ENCODE measurements at places on chromosomes 13 and 19.

DNA sequence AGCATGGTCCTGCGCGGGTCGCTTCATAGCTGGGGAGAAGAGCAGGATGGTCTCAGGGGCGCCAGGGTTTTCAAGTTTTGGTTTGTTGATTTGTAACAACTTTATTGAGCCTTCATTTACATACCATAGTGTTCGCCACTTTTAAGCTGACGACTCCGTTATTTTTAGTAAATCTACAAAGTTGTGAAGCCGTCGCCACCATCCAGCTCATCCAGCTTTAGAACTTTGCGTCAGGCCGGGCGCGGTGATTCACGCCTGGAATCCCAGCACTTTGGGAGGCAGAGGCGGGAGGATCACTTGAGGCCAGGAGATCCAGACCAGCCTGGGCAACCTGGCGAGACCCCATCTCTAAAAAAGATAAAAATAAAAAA, 404 bp downstream of the C19orf44 start:
- no peak for DNase-seq

GRCh38 chr13:41505209-41505835, 48.0 kb downstream of the RGCC start:
- no peak for DNase-seq

DNA sequence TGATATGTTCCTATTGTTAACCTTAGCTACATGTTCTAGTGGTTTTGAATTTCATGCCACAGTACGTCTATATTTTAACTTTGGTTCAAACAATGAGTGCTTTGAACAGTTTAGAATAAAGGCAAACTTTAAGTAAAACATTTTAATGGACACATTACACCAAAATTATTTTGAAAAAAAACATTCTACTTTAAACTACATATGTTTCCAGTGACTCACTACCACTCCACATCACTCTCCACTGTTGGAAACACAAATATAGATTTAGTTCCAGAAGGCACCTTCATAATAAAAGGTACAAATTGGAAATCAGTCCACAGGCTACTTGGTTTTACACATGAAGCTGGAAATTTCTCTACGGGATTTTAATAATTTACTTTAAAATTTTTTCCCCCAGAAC, 373.5 kb downstream of the MYO16 start:
- DNase-seq, result no peak

DNA sequence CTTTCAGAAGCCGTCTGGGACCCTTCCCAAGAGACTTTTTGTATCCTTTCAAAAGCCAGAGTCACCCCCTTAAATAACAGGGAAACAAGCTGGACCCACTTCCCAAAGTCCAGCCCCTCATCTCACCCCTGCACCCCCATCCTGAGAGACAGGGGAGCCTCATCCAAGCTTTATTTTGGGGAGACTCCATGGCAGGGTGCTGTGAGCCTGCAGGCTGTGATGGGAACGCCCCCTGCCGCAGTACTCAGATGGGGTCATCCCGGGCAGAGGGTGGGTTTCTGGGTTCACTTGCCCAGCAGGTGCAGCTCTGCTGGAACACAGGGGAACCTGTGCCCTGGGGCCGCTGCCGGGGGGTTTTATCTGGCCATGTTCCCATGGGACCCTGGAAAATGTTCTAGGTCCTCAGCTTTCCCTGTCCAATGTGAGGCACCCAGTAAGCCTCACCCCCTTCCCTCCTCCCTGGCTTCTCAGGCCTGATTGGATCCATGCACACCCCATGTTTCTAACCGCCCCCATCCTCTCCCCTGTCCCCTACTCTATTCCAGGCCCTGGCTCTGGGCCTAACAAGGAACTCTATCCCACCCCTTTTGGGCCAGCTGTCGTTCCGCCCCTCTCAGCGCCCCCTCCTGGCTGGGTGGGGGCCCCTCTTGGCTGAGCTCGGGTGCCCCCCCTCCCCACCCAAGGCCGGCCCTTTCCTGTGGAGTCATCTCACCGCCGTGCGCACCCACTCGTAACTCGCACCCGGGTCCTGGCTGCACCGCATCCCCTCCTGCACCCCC, 1.0 kb downstream of the HIF3A start:
- no peak for DNase-seq

- no peak for DNase-seq
Observed at GRCh38 chr19:52660981-52661380, 22.8 kb upstream of the ZNF83 start.

GRCh38 chr19:18057557-18057956, 29.2 kb downstream of the IL12RB1 start:
- DNase-seq, result no peak

DNA sequence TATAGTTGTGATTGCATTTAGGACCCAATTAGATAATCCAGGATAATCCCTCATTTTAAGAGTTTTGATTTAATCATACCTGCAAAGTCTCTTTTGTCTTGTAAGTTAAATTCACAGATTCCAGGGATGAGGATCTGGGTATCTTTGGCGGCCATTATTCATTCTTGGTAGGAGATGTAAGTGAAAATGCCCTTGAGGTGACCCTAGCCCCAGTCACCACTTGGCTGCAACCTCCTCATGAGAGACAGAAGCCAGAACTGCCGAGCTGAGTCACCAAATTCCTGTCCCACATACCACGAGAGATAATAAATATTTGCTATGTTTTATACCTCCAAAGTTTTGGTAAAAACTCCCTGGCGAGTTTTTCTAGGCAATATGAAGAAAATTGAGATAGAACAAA, 389.4 kb downstream of the RFC3 start:
- no peak for DNase-seq

- no peak for DNase-seq
Observed at GRCh38 chr19:8558325-8558724, 18.9 kb downstream of the MYO1F start.

DNA sequence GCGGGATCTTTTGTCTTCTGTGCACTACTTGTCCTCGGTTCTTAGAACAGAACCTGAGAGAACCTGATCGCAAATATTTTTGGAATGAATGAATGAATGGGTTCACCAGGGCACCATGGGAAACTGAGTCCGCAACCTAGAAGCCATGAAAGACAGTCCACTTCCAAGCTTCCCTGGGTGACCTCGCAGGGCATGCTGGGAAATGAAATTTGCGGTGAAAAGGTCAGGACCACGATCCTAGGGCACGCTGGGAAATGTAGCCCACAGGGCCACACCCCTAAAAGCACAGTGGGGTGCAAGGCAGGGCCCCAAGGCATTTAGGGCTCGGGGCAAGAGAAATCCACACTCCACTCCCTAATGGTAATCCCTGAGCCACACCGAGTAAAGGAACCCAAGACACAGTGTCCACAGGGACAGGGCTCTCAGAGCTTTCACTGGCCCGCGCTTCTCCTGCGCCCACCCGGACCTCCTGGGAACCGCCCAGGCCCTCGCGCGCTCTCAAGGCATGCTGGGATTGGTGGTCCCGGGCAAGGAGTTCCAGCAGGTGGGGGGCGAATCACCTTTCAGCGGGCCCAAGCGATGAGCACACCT, 1.1 kb upstream of the PPP1R12C start:
- DNase-seq, result no peak

DNA sequence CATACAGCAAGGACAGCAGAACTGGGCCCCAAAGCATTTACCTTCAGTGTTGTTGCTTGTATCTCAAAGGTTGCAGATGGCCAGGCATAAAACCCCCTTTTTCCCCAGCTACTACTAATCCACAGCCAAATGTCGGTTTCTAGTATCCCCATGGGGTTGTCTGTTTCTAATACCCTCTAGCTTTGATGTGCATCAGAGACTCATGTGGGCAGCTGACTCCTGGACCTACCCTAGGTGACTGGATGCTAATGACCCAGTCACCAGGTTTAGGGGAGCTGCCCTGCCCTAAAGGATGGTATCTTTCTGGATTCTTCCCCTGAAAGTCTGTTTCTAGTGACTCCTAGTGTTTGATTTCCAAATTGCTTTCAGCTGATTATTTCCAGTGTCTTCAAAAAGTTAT, 23.9 kb downstream of the TJP3 start:
- DNase-seq, result no peak

GRCh38 chr13:24916464-24916863, 152.5 kb downstream of the RNF17 start:
- no peak for DNase-seq

DNA sequence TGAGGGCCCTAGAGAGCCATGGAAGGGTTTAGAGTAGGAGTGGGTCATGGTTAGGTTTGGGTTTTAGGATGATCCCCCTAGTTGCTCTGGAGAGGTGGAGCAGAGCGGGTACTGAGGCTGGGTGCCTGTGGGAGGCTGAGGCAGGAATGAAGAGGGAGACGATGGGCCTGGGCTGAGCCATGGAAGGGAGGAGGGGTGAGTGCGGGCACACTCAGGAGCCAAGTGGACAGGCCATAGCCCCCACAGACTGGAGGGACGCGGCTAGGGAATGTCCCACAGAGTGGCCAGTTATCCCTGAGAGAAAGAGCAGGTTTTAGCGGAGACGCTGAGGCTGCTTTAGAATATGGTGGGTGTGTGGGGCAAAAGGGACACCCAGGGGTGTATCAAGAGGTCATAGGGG, 6.0 kb upstream of the CATSPERG start:
- no peak for DNase-seq

- no peak for DNase-seq
Observed at GRCh38 chr19:42436006-42436405, 6.7 kb downstream of the CXCL17 start.

- peak; percentile 28 for DNase-seq
Observed at GRCh38 chr13:27556109-27556508, 64.2 kb downstream of the LNX2 start.

DNA sequence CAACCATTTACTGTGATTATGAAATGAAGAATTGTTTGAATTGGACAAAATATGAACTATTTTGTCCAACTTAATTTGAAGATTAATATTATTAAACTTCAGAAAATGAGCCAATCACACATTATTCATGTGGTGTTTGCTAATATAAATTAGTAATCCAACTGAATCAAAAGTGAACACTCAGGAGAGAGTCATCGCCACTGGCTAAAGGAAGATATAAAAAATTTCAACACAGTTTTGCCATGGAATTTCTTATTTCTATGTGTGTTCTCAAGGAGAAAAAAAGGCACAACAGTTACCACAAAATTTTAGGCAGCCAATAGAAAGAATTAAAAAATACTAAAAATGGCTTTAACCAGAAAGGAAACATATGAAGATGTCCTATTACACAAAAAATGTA, 2683.8 kb downstream of the PCDH9 start:
- no peak for DNase-seq

- DNase-seq, result no peak
Observed at GRCh38 chr13:39684531-39685137, 29.2 kb downstream of the COG6 start.

DNA sequence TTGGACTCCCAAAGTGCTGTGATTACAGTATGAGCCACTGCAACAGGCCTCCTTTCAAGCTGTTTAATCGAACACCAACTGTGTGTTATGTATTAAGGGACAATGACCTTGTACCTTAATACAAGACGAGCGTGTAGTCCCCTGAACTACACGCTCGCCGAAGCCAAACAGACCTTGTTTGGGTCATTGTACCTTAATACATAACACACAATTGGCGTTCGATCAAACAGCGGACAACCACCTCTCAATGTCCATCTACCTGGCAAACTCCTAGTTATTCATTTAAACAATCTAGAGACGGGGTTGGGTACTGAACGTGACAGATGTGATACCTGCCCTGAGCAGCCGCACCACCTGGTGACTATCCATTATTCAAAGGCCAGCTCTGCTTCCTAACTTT, 1.3 kb downstream of the CHERP start:
- no peak for DNase-seq

- no peak for DNase-seq
Observed at GRCh38 chr19:35253316-35254286, 4.8 kb downstream of the LSR start.

DNA sequence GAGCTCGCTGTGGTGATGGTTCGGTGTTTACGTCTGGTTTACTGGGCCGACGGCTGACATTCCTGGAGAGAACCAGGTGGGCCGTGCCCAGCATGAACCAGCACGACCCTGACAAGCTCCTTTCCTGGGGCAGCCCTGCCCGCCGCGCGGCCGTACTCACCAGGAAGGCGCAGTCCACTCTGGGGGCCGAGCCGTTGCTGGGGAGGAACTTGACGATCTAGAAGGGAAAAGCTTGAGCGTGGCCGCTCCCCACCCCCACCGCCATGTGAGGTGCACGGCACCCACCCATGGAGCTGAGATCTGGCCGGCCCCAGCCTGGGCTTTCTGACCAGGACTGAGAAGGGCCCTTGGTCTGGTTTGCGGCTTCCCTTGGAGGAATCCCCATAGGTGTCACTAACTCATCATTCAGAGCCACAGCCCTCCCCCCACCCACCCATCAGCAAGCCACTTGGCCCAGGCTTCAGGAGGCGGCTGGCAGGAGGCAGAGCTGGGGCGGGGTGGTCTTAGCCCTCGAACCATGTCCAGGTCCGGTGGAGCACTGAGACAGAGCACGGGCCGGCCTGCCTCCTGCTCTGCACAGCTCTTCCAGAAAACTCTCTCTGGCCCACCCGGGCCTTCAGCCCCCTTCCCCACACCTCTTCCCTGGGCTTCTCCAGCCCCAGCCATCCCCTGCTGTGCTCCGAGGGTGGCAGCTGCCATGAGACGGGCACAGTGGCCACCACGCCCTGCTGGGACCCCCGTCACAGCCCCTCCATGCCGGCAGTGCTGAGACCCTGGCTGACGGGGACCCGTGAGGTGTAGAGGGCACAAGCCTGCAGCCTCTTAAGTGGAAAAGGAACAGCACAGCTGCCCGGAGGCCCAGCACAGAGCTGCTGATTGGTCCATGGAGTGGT, 6.2 kb downstream of the ATP4B start:
- no peak for DNase-seq

GRCh38 chr19:38170334-38170733, 53.7 kb downstream of the DPF1 start:
- DNase-seq, result no peak

- DNase-seq, result no peak
Observed at GRCh38 chr13:31138515-31138914, 23.2 kb downstream of the HSPH1 start.

- no peak for DNase-seq
Observed at GRCh38 chr19:40144947-40145748, 46.1 kb upstream of the MAP3K10 start.

GRCh38 chr19:36115453-36116343, at the start of gene TBCB:
Gene TBCB (plus strand): TSS chr19:36115468. CDS start chr19:36115561, 93 bp downstream.
- peak; percentile 98 for DNase-seq
